Esophagus squamous epithelium (tissue), 5 donors: ENCODE measurements at places on chromosomes 7 and 10.
A peak's percentile ranks its signal among the peaks of the same experiment; 100 is the strongest.

GRCh38 chr7:74464931-74465886, 11.5 kb downstream of the GTF2IRD1 start:
- H3K4me3 ChIP-seq = no peak overlapping the region
- no peak for DNase-seq
- H3K27me3 ChIP-seq = no peaks in the 10 kb centered on the region
- H3K4me1 ChIP-seq = peaks cover 70% of the 10 kb centered on the region
- H3K36me3 ChIP-seq = no peaks in the 10 kb centered on the region
- peak overlapping the region; percentile 84 for H3K27ac ChIP-seq

DNA sequence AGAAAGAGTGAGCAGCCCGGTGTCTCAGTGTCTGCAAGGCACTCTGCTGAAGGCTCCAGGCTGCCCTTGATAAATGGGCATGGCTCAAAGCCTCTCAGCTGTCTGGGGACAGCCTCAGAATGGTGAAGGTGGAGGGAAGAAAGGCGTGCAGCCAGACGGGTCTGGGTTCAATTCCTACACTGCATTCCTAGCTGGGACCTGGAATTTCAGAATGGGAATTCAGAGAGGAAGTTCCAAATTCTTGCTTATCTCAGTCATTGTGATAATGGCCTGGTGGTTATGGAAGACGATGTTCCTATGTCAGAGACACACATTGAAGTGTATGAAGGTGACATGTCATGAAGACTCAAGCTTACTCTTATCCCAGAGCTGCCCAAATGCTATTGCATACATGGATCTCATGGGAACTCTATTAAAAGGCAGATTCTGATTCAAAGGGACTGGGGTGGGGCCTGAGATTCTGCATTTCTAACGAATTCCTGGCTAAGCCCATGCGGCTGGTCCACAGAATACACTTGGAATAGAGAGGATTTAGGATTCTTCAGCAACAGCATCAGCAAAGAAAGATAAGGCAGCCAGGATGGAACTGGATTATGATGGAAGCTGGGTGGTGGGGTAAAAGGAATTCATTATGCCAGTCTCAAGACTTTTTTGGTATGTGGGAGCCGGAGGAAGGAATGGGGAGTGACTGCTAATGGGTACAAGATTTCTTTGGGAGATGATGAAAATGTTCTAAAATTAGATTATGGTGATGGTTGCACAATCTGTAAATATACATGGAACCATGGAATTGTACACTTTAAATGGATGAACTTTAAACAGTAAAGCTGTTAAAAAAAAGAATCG, 82.6 kb upstream of the ZMIZ1 start:
- no peaks in the 10 kb centered on the region for H3K27me3 ChIP-seq
- DNase-seq = no peak
- no peaks in the 10 kb centered on the region for H3K4me1 ChIP-seq

- H3K36me3 ChIP-seq = peaks cover 28% of the 10 kb centered on the region
- no peaks in the 10 kb centered on the region for H3K27me3 ChIP-seq
- no peak overlapping the region for H3K27ac ChIP-seq
- DNase-seq = no peak
- no peak overlapping the region for H3K4me3 ChIP-seq
Measured at GRCh38 chr10:124944982-124945381, 3.1 kb downstream of the ZRANB1 start.

- H3K4me1 ChIP-seq = peaks cover 51% of the 10 kb centered on the region
- H3K36me3 ChIP-seq = no peaks in the 10 kb centered on the region
- no peak for DNase-seq
- H3K27me3 ChIP-seq = no peaks in the 10 kb centered on the region
Measured at GRCh38 chr7:2520761-2521290, 1.3 kb downstream of the LFNG start.

GRCh38 chr7:100655908-100656674, at the start of gene ACTL6B:
Gene ACTL6B (minus strand): TSS chr7:100656448. CDS start chr7:100656354, 94 bp downstream.
- no peak within 1 kb of the TSS for H3K4me3 ChIP-seq
- H3K4me1 ChIP-seq = peaks cover 14% of the 10 kb centered on the region
- H3K27ac ChIP-seq = no peak within 1 kb of the TSS
- no peak for DNase-seq
- no peaks in the 10 kb centered on the region for H3K27me3 ChIP-seq

GRCh38 chr7:73647725-73648592, 19.7 kb upstream of the VPS37D start:
- H3K4me1 ChIP-seq = peaks cover 4% of the 10 kb centered on the region
- no peaks in the 10 kb centered on the region for H3K36me3 ChIP-seq
- H3K27ac ChIP-seq = no peak overlapping the region
- DNase-seq = no peak

GRCh38 chr10:133072196-133072595, 15.5 kb upstream of the ADGRA1 start:
- H3K4me1 ChIP-seq = no peaks in the 10 kb centered on the region
- H3K27ac ChIP-seq = no peak overlapping the region
- no peak overlapping the region for H3K4me3 ChIP-seq
- DNase-seq = no peak
- H3K36me3 ChIP-seq = no peaks in the 10 kb centered on the region

- H3K27ac ChIP-seq = no peak overlapping the region
- no peaks in the 10 kb centered on the region for H3K4me1 ChIP-seq
- H3K4me3 ChIP-seq = no peak overlapping the region
Measured at GRCh38 chr7:37432281-37432920, 16.3 kb downstream of the ELMO1 start.

DNA sequence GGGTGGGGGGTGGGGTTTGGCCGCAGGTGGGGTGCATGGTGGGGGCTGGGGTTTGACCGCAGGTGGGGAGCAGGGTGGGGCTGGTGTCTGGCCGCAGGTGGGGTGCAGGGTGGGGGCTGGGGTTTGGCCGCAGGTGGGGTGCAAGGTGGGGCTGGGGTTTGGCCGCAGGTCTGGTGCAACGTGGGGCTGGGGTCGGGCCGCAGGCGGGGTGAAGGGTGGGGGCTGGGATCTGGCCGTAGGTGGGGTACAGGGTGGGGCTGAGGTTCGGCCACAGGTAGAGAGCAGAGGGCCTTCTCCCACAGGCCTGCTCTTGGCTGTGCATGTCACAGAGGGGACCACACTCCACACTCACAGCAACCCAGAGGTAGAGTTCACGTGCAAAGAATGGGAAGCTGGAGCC, 586.6 kb downstream of the PTPRN2 start:
- DNase-seq = no peak
- no peaks in the 10 kb centered on the region for H3K36me3 ChIP-seq
- no peak overlapping the region for H3K4me3 ChIP-seq
- no peaks in the 10 kb centered on the region for H3K27me3 ChIP-seq

DNA sequence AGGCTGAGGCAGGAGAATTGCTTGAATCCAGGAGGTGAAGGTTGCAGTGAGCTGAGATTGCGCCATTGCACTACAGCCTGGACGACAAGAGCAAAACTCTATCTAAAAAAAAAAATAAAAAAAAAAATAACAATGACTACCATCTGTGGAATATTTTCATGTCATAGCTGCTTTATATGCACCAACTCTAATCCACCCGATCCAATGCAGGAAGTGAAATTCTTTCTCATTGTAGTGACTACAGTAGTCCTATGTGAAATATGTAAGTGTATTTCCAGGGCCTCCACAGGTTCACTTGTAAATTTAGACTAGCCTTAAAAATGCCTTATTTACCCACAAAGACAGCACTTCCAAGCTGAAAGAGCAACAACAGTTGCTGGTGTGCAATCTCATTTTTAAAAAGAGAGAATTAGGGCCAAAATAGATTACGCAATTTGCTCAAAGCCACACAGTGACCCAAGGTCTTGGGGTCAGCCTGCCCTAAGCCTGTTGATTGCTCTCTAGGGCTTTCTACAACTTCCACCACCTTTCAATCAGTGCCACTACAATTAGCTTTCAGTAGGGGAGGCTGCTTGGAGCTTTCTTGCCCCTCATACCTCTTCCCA, 25.8 kb upstream of the EGFR start:
- H3K27ac ChIP-seq = no peak overlapping the region
- no peaks in the 10 kb centered on the region for H3K36me3 ChIP-seq
- H3K4me1 ChIP-seq = peaks cover 10% of the 10 kb centered on the region

DNA sequence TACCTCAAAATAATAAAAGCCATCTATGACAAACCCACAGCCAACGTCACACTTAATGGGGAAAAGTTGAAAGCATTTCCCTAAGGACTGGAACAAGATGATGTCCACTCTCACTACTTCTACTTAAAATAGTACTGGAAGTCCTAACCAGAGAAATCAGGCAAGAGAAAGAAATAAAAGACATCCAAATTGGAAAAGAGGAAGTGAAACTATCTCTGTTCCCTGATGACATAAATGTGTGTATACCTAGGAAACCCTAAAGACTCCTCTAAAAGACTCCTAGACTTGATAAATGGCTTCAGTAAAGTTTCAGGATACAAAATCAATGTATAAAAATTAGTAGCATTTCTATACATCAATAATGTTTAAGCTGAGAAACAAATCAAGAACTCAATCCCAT, 314.1 kb downstream of the WDR37 start:
- no peak overlapping the region for H3K4me3 ChIP-seq
- no peak overlapping the region for H3K27ac ChIP-seq
- peaks cover 6% of the 10 kb centered on the region for H3K27me3 ChIP-seq
- H3K36me3 ChIP-seq = no peaks in the 10 kb centered on the region
- DNase-seq = no peak

- no peak overlapping the region for H3K4me3 ChIP-seq
- DNase-seq = no peak
- H3K36me3 ChIP-seq = no peaks in the 10 kb centered on the region
Measured at GRCh38 chr7:71411475-71411874, 279.5 kb downstream of the GALNT17 start.

DNA sequence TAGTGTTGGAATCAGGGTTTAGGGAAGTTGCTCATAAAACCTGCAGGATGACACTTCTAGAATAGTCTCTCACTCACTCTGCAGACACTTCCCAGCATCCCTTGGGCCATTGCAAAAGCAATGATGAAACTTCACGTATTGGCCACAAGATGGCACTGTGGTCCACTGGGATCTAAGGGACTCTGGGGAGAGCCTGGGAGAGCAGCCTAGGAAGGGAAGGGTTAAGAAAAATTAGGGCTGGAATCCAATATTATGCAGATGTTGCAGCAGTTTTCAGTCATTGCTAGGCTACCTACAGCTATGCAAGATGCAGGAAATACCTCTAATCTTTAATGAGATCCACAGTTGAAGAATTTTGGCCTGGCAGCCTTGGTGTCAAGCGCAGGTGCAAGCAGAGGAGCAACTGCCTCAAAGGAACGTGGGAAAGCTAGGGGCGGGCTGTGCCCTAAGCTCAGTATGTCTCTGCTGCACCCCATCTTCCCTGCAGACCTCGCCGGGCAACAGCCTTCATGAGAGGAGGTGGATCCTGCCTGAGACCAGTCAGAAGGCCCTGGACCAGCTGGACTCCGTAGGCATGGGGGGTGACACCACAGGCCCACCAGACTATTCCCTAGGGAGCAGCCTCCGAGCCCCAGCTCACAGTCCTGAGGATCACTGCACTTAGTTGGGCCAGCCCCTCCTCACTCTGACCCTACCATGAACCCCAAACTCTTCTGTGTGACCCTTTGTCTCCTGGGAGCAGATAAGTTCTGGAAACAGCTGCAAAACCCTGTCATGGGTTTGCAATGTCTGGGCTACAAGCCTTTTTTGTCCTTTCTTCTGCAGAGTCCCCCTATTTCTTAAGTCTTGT, 127.9 kb upstream of the PRSS58 start:
- no peaks in the 10 kb centered on the region for H3K4me1 ChIP-seq
- DNase-seq = no peak
- no peaks in the 10 kb centered on the region for H3K27me3 ChIP-seq
- H3K27ac ChIP-seq = no peak overlapping the region
- H3K4me3 ChIP-seq = no peak overlapping the region
- no peaks in the 10 kb centered on the region for H3K36me3 ChIP-seq

GRCh38 chr10:93268021-93268420, 194.3 kb downstream of the CYP26A1 start:
- no peak for DNase-seq
- no peaks in the 10 kb centered on the region for H3K36me3 ChIP-seq
- H3K4me3 ChIP-seq = no peak overlapping the region
- no peaks in the 10 kb centered on the region for H3K4me1 ChIP-seq

GRCh38 chr10:11178606-11179515, 161.2 kb downstream of the CELF2 start:
- H3K4me1 ChIP-seq = peaks cover 6% of the 10 kb centered on the region
- H3K27ac ChIP-seq = peak overlapping the region; percentile 71

DNA sequence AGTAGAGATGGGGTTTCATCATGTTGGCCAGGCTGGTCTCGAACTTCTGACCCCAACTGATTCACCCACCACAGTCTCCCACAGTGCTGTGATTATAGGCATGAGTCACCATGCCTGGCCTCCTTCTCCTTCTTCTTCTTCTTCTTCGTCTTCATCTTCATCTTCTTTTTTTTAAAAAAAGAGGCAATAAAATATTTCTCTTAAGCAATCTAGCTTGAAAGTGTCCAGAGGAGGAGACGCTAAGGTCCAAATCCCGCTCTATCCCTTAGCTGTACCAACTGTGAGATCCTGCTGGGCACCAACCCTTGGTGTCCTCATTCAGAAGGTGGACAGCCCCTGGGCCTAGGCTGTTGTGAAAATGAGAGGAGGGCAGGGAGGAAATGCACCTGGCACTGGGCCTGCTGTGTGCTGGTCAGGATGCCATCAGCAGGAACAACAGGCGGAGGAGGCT, 13.9 kb upstream of the PSAP start:
- no peak overlapping the region for H3K27ac ChIP-seq
- H3K4me3 ChIP-seq = no peak overlapping the region
- no peaks in the 10 kb centered on the region for H3K27me3 ChIP-seq
- no peaks in the 10 kb centered on the region for H3K36me3 ChIP-seq
- DNase-seq = no peak
- peaks cover 37% of the 10 kb centered on the region for H3K4me1 ChIP-seq

DNA sequence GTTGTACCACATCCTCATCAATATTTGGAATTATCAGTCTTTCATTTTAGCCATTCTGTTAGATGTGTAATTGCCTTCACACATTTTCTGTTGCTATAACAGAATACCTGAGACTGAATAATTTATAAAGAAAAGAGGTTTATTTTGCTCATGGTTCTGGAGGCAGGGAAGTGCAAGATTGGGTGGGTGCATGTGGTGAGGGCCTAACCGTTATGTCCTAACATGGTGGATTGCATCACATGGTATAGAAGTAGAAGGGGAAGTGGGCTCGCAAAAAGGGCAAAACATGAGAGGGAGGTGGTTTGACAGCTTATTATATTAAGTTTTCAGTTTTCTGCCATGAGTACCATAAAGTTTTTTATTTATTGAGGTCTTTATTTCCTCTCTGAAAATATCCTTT, 452.0 kb downstream of the ARL4A start:
- no peaks in the 10 kb centered on the region for H3K4me1 ChIP-seq
- H3K27me3 ChIP-seq = no peaks in the 10 kb centered on the region
- no peak for DNase-seq
- H3K4me3 ChIP-seq = no peak overlapping the region
- no peaks in the 10 kb centered on the region for H3K36me3 ChIP-seq

- peak overlapping the region; percentile 97 for H3K27ac ChIP-seq
Measured at GRCh38 chr10:75397496-75398199, 3.9 kb downstream of the ZNF503 start.
